ENCODE measurements at places on chromosomes 1 and 21. TPM values are rescaled to one million over a fixed set of nuclear protein-coding genes. Genes with fewer than 3 reads are reported as not detected.

GRCh38 chr1:61442544-61442943, 282.4 kb downstream of the TM2D1 start:
- no peak for DNase-seq

- no peak for DNase-seq
These were observed 8.7 kb downstream of the RRP1 start for GRCh38 chr21:43797925-43798715.

DIRAS3 gene
- 1.2 TPM for total RNA-seq

NR5A2 gene
- total RNA-seq = 11.5 TPM

DNA sequence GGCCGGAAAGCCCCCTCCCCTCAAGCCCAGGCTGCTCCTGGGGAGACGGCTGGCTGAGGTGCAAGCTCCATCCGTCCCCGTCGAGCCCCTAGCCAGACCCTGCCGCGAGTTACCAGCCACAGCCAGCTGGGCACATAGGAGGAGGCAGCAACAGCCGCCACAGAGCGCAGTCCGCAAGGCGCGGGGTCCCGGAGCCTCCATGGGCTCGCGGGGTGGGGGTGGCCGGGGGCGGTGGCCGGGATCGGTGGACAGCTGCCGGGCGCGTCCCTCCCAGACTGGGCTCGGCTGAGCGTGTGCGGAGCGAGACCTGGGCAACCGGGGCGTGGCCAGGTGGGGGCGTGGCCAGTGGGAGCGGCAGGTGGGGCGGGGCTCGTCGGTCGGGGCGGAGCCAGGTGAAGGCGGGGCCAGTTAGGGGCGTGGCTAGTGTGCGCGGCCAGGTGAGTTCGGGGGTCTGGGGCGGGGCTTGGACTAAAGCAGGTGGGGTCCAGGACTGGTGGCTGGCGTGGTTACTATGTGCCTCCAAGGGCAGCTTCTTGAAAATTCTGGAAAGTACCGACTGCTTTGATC, at the start of gene CD164L2:
TSS of gene CD164L2 (minus strand) at position 295 of the 567 bp plus-strand sequence. CDS start at position 201, 94 bp downstream.
- no peak for DNase-seq

DNA sequence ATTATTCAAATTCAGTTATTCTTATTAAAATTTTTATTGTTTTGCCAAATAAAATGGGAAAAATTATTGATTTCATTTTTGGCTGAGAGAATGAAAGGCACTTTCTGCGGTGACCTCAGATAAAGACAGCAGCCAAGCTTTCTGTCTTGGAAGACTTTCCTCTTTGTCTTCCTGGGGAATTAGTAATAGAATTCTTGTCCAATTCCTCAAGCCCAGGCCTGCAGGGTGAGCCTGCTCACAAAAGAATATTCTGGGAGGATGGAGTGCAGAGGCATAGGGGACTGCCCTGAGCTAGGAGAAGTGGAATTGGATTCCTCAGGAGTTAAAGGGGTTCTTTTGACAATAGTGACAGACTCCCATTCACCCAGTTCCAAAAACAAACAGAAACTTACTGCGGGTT, 614.5 kb upstream of the ADGRL2 start:
- DNase-seq = peak; percentile 55

SPRR2E gene
- not detected for total RNA-seq

- DNase-seq = no peak
These were observed 21.6 kb upstream of the FHAD1 start for GRCh38 chr1:15225461-15225860.

DNA sequence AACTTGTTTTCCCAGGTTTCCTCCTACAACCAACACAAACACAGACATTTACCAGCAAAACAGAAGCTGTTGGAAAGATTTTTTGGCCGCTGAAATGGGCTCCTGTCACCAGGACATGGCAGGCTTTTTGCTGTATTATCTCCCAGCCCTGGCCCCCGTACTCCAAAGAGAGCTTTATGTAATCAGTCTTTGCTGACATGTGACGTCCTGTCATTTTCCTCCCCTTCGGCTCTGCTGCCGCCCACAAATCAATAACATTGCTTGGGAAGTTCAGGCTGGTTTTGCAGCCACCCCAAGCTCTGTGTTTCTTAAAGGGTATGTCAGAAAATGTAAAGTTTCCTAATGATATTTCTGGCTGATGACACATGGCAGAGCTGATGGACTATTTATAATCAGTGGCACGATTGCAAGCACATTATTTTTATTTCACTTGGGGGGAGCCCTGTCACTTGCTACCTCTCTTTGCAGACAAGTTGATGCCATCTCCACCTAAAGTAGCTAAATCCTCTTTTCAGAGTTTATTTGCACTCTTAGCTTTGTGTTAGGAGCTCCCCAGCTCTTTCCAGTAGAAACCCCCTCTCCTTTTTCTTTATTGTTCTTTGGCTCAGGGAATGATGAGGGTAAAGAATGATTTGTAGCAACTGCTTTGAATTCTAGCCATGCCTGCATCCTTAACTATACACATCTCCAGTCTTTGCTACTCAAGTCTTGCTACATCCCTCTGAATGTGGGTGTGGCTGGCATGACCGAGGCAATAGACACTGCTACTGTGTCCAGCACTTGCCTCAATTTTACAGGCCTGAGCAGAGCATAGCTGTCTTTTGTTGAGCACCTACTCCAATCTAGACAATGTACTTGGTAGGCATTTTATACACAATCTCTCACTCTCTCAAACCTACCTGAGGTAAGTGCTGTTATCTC, 67.3 kb downstream of the ELAVL4 start:
- DNase-seq = no peak

GRCh38 chr1:89974696-89975470, 20.0 kb upstream of the ZNF326 start:
- peak; percentile 92 for DNase-seq

CYP4A11 gene
- total RNA-seq = not detected

DNA sequence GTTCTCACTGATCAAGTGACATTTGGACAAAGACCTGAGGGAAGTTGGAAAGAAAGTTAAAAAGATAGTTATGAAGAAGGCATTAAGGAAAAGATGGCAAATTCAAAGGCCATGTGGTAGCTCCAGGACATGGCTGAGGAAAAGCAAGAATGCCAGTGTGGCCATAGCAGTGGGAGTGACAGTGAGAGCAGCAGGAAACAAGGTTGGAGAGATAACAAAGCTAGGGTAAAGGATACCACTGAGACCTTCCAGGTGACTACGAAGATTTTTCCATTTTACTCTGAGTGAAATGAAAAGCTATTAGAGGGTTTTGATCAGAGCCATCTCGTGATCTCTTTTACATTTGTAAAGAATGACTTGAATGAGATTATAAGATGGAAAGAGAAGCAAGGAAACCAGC, 170.6 kb downstream of the SLC44A5 start:
- DNase-seq = no peak

RIMKLA gene
- 0.09 TPM for total RNA-seq

CFH gene
- 517 TPM for total RNA-seq

DNA sequence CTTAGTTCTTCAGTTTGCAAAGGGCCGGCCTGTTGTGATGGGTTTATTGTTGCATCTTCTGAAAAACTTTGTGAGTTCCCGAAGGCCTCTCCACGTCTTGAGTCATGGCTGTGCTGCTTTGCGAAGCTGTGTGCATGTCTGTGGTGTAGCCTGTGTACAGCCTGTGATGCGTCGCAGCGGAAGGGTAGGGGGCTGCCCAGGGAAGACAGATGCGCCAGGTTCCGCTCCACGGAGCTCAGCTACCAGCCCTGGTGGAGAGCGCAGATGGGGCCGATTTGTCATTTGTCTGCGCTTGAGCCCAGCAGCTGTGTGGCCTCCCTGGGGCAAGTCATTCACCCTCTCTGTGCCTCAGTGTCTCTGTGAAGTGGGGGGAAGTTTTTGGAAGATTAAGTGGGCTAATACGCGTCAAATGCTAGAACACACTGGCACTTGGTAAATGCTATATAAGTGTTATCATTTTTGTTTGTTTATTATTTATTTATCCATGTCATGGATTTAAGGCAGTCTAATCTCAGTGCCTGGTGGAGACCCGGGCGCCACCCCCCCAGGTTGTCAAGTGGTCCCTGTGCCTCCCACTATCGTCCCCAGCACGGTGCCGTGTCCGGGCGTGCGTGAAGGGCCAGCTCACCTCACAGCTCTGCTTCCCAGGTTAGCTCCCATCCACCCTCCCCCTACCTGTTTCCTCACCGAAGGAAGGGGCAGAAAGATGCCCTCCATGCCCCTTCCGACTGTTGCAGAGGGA, 8.4 kb downstream of the PDE9A start:
- no peak for DNase-seq

ATAD3B gene
- total RNA-seq = 5.2 TPM

FCRL6 gene
- not detected for total RNA-seq

CACNA1S gene
- not detected for total RNA-seq

ERG gene
- total RNA-seq = 9.9 TPM

DNA sequence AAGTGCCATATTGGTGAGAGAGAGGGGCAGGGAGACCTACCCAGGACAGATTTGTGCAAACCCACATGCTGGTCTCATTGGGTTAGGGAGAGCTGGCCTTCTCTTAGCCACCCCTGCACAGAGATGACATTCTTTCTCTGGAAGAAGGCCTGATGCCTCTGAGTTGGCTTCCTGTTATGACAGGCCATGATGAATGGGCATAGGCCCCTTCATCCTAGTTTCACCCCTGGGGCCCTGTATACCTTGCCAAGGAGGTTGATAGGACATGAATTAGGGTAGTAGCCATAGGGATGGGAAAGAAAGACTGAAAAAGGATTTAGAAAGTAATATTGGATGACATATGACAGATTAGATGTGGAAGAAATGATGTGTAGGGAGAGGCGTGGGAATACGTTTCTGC, 46.6 kb downstream of the TENT5C start:
- DNase-seq = no peak

SPRR2G gene
- not detected for total RNA-seq

- DNase-seq = peak; percentile 50
These were observed 50.6 kb downstream of the COLGALT2 start for GRCh38 chr1:183986941-183987340.

CR1L gene
- not detected for total RNA-seq
